ENCODE measurements at places on chromosomes 1 and 21.

DNA sequence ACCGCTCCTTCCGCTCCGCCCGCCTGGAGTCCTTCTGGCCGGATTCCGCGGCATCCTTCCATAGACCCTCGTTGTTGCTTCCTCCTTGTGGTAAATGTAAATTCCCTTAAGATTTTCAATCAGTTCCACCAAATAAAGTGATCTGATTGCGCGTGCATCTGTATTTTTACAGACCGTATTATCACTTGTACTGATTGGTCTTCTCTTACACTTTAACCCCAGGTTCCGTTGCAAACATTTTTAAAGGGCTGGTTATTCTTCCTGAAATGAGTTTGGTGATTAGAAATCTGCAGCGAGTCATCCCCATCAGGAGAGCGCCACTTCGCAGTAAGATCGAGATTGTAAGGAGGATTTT lies 483 bp downstream of the YBEY start:
- no peak for DNase-seq

- DNase-seq: no peak
Measured at GRCh38 chr1:36628804-36629203, 146.1 kb upstream of the CSF3R start.

DNA sequence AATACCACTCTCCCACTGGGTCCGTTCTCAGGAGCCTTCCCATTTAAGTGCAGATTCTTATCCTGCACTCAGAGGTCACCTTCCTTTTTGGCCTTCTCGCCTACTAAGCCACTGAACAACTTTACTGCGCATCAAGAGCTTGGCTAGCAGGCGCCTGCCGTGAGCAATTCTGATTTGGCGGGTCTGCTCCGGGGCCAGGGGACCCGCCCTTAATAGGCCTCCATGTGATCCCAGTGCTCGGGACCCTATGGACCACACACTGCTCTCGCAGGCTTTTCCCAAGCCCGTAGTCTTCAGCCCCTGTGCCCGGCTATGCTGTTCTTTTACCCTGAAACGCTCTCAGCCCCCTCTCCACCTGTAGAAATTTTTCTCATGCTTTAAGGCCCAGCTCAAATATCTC lies 45.1 kb downstream of the BCL9 start:
- no peak for DNase-seq

GRCh38 chr21:28253338-28253737 lies 739.3 kb downstream of the LTN1 start:
- no peak for DNase-seq

GRCh38 chr1:2053217-2053616 lies 3.0 kb downstream of the PRKCZ start:
- no peak for DNase-seq

GRCh38 chr1:156811168-156811567 lies 5.5 kb downstream of the SH2D2A start:
- DNase-seq: no peak

- DNase-seq: no peak
Measured at GRCh38 chr1:17576519-17576853, 37.0 kb downstream of the ARHGEF10L start.

- no peak for DNase-seq
Measured at GRCh38 chr1:14706631-14707030, 108.1 kb downstream of the KAZN start.
